ENCODE measurements at places on chromosomes 4 and X. TPM values are rescaled to one million over a fixed set of nuclear protein-coding genes. Genes with fewer than 3 reads are reported as not detected.

LIMCH1 gene
- 6.9 TPM for total RNA-seq

GRCh38 chr4:149164282-149164681 lies 651.4 kb downstream of the IQCM start:
- DNase-seq = peak; percentile 77

GRCh38 chrX:49193542-49193964 lies 6.4 kb downstream of the SYP start:
- no peak for DNase-seq

GRCh38 chr4:100295792-100296191 lies 105.5 kb upstream of the DDIT4L start:
- DNase-seq = peak; percentile 93

DNA sequence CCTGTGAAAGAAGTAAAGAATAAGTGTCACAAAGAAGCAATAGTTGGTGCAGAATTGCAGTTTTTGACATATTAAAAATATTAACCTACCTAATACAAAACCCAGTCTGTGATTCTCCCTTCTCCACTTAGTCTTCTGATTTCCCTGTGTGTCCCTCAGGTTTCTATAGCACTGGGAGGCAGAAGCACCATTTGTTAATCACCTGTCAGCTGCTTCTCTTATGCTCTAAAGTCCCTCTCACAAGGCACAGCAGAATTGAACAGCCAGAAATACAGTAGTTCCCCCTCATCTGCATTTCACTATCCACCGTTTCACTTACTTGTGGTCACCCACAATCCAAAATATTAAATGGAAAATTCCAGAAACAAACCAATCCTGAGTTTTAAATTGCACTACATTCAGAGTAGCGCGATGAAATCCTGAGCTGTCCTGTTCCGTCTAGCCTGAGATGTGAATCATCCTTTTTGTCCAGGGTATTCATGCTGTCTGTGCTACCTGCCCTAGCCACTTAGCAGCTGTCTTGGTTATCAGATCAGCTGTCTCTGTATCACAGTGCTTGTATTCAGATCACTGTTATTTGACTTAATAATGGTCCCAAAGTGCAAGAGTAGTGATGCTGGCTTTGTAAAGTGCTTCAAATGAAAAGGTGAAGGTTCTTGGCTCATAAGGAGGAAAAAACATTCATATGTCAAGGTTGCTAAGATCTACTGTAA lies 984.1 kb upstream of the GRID2 start:
- no peak for DNase-seq

TMPRSS11F gene
- total RNA-seq = not detected

DNA sequence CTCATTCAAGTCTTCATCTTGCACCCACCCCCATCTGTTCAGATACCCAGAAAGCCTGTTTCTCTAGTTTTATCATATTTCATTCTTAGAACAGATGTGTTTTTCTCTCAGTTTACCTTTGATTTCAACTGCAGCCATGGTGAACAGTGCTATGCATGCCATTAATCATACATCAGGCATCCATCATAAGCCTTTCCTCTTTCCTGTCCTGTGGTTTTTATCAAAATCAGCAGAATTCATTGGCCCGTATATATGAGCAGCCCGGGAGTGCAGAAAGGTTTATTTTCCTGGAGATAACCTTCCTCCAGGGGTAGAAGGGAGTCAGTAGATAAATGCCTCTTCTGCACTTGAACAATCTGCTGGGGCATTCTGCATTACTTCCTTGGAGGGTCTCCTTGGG lies 65.7 kb downstream of the IL21 start:
- DNase-seq = no peak

PLAC8 gene
- total RNA-seq = 12.5 TPM

GRCh38 chr4:88283661-88284438 lies 511 bp downstream of the PPM1K start:
- no peak for DNase-seq

GRCh38 chr4:144402176-144402575 lies 243.8 kb upstream of the HHIP start:
- DNase-seq = no peak

DNA sequence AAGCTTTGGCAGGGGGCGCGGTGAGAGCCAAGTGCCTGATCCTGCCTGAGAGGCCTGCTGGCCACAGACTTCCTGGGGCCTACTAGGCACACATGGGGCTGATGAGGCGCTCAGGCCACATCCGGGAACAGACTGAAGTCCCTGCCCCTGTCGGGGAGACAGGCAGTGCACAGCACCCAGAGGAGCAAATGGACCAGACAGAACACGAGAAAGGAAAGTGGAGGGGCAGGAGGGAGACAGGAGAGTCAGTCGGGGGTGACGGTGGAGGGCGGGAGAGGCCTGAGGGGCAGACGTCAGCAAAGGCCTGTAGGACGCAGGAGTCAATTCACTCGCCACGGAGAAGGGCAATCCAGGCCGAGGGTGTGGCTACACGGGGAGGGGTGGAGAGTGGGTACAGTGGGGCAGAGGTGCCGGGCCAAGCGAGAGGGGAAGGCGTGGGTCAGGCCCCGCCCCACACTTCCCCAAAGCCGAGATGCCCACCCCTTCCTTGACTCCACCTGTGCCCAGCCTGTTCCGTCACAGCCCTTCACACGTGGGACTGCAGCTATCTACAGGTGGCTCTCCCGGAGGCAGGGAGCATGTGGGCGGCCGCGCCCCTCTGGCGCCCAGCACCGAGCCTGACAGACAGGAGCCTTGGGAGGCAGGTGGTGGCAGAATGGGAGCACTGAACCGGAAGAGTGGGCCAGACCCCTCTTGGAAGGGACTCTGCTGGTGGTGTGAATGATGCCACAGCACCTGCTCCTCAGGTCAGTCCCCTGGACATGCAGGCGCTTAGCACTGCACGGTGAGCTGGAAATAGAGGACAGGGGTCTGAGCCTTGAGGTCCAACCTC lies 20.5 kb downstream of the NOP14 start:
- DNase-seq = no peak
